MCF 10A (cell line): ENCODE measurements at places on chromosomes 3 and 15. TPM values are rescaled to one million over a fixed set of nuclear protein-coding genes. Genes with fewer than 3 reads are reported as not detected.

Gene ARL14
- total RNA-seq, result 0.72 and 1.1 TPM in 2 replicates

- no peak for DNase-seq
- no peak overlapping the region for H3K27ac ChIP-seq
- no peak overlapping the region for H3K4me3 ChIP-seq
- H3K4me1 ChIP-seq, result no peaks in the 10 kb centered on the region
- H3K36me3 ChIP-seq, result no peaks in the 10 kb centered on the region
These were observed 861.0 kb upstream of the NR2F2 start for GRCh38 chr15:95469496-95470000.

Gene MUSTN1
- 2.3 TPM in 1 of 2 replicates, not detected in the other for total RNA-seq

Gene RNF168
- total RNA-seq, result 25.0 and 27.0 TPM in 2 replicates

DNA sequence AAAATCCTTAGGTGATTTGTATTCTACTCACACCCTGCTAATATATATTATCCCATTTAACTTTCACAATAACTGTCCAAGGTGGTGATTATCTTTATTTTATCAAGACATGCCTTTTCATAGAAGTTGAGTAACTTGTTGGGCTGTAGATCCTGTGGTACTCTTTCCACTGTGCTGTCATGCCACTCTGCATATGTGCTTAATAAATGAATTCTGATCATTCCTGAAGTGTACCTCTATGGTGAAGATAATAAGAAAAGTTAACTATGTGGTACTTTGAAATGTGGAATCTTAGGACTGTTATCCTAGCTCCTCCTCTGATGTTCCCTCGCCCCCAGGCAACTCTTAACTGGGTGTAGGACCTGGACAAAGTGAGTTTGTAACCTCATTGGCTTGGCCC, 5.2 kb downstream of the SNRK start:
- peaks cover 46% of the 10 kb centered on the region for H3K4me1 ChIP-seq
- no peaks in the 10 kb centered on the region for H3K36me3 ChIP-seq
- no peak for DNase-seq
- H3K4me3 ChIP-seq, result no peak overlapping the region
- H3K27ac ChIP-seq, result peak overlapping the region; percentile 88

DNA sequence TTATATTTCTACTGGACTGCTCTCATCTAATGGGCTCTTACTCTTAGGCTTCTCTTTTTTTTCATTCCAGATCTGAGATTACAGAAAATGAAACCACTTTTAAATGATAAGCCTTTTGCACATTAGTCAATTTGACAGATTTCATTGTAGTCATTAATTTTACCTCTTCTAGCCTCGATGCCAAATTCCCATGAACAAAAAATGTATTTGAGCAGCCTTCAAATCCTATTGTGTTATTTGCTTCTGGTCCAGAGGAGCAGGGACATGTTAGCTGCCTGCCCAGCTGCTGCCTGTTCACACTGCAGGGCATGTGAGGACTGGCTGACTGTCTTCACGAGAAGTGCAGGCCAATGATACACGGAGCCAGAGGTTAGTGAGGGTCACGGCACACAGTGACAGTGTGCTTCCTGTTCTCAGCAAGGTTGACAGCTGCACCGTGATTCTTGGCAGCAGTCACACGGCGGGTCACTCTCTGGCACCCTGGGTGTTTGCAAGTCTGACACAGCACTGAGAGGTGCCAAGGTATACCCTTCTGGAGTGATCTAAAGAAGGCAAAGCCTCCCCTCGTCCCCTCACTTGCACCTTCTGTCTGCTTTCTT, 40.8 kb downstream of the KAT2B start:
- H3K4me3 ChIP-seq, result no peak overlapping the region
- DNase-seq, result peak; percentile 50
- peaks cover 4% of the 10 kb centered on the region for H3K36me3 ChIP-seq

DNA sequence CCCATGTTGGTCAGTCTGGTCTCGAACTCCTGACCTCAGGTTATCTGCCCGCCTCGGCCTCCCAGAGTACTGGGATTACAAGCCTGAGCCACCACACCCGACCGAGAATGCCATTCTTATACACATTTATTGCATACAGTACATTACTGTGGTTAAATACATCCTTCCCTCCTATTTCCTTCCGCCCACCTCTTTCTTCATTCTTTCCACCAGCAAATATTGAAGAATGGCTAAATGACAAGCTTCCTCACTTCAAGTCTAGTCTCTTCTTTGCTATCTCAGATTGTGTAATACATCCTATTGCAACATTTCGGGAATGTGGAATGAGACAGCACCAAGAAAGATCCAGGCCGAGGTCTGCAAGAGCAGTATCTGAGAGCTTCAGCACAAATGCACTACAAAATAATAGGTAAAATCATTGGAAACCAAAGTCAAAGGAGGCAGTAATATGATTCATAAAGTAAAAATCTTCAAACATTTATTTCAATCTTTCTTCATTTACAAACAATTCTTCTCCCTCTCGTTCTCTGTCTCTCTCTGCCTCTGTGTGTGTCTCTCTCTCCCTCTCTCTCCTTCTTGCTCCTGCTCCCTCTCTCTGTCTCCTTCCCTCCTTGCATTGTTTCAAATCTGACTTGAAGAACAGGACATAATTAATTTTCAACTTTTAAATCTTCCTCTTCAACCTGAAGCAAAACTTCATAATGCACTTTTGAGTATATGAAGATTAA, 94.7 kb upstream of the TGFBR2 start:
- no peaks in the 10 kb centered on the region for H3K27me3 ChIP-seq
- H3K4me1 ChIP-seq, result peaks cover 37% of the 10 kb centered on the region
- DNase-seq, result peak; percentile 97
- H3K4me3 ChIP-seq, result no peak overlapping the region
- peak overlapping the region; percentile 72 for H3K27ac ChIP-seq
- peaks cover 13% of the 10 kb centered on the region for H3K36me3 ChIP-seq

Gene CALML4
- total RNA-seq, result 2.3 and 3.3 TPM in 2 replicates

Gene THRB
- 3.8 and 4.2 TPM in 2 replicates for total RNA-seq

Gene LIPH
- total RNA-seq, result 0.07 and 0.32 TPM in 2 replicates

DNA sequence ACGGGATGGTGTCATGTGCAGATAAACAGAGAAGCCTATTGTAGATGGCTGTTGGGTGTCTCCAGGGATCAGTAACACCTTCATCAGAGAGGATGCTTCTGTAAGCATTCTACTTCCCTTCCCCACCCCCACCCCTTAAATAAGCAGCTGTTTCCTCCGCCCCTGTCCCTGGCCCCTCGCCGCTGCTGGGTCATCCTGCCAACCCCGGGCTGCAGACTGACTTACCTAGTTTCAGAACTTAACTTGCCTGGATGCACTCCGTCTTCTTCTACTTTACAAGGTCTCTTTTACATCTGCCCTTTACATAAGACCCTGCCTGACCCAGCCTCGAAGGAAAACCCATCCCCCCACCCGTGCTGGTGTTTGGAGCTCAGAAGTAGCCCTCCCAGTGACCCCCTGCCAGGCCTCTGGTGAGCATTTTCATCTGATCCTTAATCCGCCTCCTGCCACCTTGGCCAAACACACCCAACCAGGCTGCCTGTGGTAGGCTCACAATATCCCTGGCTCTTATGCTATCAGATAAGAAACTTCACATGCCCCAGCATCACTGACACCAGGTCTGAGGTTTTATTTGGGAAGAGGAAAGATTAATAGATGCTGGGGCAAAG, 103.0 kb upstream of the HES1 start:
- no peak for DNase-seq
- no peak overlapping the region for H3K4me3 ChIP-seq
- peaks cover 9% of the 10 kb centered on the region for H3K4me1 ChIP-seq
- H3K27ac ChIP-seq, result no peak overlapping the region

GRCh38 chr3:44146073-44146472, 95.6 kb upstream of the TOPAZ1 start:
- H3K4me3 ChIP-seq, result no peak overlapping the region
- no peaks in the 10 kb centered on the region for H3K4me1 ChIP-seq
- peaks cover 50% of the 10 kb centered on the region for H3K27me3 ChIP-seq

DNA sequence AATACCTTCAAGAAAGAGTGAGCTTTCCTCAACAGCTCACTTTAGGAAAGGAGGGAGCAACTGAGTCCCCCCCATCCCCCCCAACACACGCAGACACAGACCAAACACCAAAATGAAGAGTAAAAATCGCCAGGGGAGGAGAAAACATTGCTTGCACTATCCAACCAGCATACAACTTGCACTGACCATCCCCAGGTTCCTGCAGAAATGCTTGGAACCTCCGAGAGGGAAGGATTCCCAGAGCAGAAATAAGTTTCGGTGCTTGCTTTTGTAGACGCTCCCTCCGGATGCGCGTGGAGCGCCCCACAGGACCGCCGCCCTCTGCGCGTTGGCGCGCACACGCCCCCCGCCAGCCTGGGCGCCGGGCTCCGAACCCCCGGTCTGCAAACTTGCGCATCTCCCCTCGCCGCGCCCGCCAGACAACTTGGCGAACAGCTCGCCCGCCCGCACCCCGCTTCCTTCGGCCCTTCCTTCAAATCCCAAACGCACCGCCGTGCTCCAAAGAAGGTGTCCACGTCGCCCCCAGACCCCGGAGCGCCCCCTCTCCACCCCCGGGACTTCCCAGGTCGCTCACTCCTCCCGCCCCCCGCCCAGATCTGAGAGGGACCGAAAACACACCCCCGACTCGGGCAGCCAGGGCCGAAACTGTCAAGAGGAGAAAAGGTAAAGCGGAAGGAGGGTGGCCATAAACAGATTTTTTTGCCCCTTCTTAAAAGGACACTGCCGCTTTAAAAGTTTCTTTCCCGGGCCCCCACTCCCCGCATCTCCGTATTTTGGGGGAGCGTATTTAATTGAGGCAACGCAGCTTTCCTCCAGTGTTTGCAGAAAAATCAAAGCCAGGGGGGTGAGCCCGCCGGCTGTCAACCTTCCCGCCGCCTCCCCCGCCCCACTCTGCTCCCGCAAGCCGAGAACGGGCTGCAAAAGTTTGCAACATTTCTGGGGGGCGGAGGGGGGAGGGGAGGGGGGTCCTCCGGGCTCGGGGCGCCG, 859 bp downstream of the RORA start:
- H3K4me1 ChIP-seq, result no peaks in the 10 kb centered on the region
- peaks cover 59% of the 10 kb centered on the region for H3K27me3 ChIP-seq
- peak overlapping the region; percentile 78 for H3K4me3 ChIP-seq
- DNase-seq, result peak; percentile 13

- no peaks in the 10 kb centered on the region for H3K4me1 ChIP-seq
- H3K36me3 ChIP-seq, result no peaks in the 10 kb centered on the region
- no peak for DNase-seq
- H3K4me3 ChIP-seq, result no peak overlapping the region
These were observed 62.5 kb upstream of the SKOR1 start for GRCh38 chr15:67762610-67763368.

- DNase-seq, result peak; percentile 14
- peaks cover 17% of the 10 kb centered on the region for H3K4me1 ChIP-seq
- H3K27me3 ChIP-seq, result no peaks in the 10 kb centered on the region
- no peaks in the 10 kb centered on the region for H3K36me3 ChIP-seq
These were observed 1.4 kb upstream of the PRKCI start for GRCh38 chr3:170220871-170221270.

Gene CLDN11
- total RNA-seq, result not detected in 2 replicates
